Natural killer cell (primary cell): ENCODE measurements at places on chromosomes 12 and 14.

- DNase-seq: no peak
These were observed 163.7 kb upstream of the CLEC14A start for GRCh38 chr14:38419579-38419978.

- DNase-seq: no peak
These were observed 11.5 kb downstream of the TECPR2 start for GRCh38 chr14:102374264-102374663.

DNA sequence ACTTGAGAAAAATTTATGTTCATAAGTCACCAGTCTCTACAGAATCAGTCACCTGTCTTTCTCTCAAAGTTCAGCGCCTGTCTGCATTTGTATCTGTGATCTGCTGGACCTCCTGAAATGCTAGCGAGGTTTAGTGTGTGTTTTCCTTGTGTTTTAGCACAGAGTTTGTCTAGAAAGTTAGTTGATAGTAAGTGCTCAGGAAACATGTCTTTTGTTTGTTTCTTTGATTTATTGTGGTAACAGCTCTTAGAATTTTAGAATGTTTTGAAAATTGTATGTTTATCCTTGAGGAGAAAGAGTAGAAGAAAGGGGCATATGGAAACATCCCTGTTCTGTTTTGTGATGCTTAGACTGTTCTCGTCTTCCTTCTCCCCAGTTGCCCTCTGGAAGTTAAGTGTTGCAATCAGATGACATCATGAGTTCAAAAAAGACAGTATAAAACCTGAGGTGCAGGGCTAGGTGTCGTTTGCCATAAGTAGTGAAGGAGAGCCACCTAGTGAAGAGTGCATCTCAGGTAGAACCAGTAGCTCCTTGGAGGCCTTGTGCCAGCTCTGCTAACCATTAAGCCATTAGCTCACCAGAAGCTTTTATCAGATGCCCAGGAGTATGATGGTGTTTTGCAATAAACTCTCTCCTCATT, 44.8 kb downstream of the FBXW8 start:
- DNase-seq: peak; percentile 66

- no peak for DNase-seq
These were observed 48.0 kb upstream of the TRAF3 start for GRCh38 chr14:102729268-102729667.

GRCh38 chr14:64860039-64860438, 19.7 kb downstream of the SPTB start:
- DNase-seq: no peak

GRCh38 chr14:23120541-23121251, 1.6 kb upstream of the CEBPE start:
- DNase-seq: peak; percentile 91

DNA sequence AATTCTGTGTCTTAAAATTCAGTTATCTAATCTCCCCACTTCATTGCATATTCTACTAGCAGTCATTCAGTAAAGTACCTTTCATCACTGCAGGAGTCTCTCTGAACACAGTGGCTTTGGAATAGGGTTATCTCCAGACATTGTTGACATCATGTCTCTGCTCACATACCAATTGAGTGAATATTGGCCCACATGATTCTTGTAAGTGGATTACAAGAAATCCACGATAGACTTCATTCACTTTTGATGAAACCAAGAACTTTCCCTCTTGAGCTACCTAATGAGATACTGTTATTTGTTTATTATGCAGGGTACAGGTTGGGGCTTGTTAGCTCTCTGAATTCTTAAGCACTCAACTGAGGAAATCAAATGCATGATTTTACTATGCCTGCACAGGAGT, 284.9 kb downstream of the RAD51B start:
- no peak for DNase-seq
